Fibroblast of villous mesenchyme (primary cell): ENCODE measurements at places on chromosomes 3 and 15. TPM values are rescaled to one million over a fixed set of nuclear protein-coding genes. Genes with fewer than 3 reads are reported as not detected.
A peak's percentile ranks its signal among the peaks of the same experiment; 100 is the strongest.

DNA sequence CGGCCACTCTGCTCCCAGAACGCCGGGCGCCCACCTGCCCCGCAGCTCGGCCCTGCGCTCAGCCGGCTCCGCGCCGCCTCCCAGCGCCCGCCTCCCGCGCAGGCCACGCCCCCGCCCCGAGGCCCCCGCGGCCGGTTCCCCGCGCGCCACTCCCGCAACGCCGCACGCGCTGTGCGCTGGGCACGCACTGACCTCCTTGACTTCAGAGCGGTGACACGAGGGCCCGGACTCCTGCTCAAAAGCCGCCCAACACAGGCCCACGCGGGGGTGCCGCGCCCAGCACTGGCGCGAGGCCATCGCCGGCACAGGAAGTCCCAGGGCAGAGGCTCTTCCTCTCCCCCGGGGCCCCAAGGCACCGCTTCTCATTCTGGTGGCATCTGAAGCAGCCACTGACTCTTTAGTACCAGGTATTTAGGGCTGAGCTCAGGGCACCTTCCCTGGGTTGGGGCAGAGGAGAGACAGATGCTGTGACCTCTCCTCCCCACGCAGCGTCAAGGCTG is 12.4 kb downstream of the TNK2 start:
- no peak for DNase-seq

DNA sequence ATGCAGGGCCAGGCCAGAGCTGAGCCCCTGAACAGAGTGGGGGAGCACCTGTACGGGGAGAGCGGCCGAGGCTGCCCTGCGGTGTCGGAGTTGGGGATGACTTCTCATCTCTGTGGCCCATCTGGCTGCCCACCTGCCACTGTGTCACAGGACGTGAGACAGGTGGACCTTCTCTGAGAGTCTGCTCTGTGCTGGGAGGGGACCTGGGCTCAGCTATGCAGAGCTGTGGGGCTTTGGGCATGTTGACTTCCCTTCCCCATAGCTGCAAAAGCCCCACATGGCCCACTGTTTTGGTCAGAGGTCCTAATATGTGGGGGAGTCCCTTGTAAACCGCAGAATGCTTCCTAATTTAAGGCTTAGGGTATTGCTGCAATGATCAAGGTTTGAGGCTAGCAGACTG is 68.0 kb upstream of the TRPM1 start:
- no peak for DNase-seq

GRCh38 chr15:70857562-70858285 is 3.8 kb upstream of the LARP6 start:
- no peak for DNase-seq

DNA sequence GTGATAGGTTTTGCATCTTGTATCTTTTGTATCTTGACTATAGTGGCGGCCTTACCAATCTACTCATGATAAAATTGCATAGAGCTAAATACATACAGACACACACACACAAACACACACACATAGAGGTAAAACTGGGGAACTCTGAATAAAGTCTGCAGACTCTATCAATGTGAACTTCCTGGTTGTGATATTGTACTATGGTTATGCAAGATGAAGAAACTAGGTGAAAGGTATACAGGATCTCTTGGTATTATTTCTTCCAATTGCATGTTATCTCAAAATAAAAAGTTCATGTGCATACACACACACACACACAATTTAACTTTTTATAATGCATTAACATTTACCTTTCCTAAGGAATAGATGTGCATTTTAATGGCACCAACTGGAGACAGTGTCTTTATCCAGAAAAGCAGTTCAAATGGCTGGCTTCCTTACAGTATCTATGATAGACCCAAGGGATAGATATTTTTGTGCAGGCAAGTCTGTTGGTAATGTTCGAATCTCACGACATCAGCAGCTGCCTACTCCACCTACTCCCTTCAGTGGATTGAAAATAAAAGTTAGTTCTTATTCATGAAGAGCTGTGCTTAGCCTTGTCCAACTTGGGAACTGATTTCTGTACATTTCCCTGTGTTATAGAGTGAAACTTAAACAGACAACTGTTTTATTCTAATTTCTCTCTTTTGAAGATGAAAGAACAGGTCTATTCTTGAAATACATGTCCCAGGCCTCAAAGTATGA is 46.9 kb upstream of the SPRED1 start:
- DNase-seq: no peak

DNA sequence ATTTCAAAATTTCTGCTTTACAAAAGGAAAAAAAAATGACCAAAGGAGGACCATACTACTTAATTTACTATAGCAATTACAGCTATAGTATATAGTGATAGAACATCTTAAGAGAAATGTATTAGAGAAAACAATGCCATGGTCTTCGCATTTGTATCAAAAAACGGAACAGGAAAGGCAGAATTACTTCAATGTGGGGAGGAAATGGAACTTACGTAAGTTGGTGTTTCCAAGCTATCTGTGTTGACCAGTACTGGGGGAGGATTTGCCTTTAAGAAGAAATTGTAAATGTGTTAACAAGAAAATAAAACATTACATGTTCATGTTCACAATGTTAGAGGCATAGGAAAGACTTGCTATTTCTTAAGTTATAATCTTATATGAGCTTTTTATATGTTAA is 119.9 kb upstream of the MELTF start:
- no peak for DNase-seq

GRCh38 chr3:151330899-151331298 is 1.6 kb upstream of the P2RY13 start:
- DNase-seq: no peak

- peak; percentile 17 for DNase-seq
Observed at GRCh38 chr3:161156936-161157335, 51.8 kb upstream of the B3GALNT1 start.

DNA sequence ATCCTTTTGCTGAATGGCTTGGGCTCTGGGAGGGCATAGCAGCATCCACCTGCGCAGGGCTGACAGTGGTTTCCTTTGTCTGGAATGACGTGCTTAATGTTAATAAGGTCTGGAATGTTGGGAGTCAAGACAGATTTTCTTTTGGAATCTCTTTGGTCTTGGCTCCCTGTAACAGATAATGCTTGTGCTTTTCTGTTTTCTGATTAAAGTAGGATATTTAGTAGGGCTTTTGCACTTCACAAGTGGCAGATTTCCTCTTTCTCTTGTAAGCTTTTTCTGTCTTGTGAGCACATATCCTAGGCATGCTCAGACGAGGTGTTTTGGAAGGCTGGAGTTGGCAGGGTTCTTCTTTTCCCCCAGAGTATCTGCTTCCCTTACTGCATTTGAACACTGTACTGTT is 189.6 kb downstream of the GHSR start:
- no peak for DNase-seq

DNA sequence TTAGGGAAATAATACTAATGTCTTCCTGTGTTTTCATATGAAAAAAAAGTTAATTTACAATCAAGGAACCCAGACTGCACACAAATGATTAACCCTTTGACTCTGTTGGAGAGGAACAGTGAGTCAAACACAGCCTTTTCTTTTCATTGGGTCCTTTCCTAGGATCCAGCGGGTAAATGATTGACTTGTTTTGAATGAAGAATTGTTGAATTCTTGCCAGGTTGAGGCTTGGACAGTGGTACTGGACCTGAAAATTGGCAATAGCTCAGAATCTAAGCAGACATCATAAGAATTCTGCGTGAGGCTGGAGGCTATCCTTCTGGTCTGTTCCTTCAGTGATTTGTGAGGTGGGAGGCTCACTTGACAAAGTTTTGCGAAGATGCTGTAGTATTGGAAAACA is 143.0 kb downstream of the RYR3 start:
- no peak for DNase-seq

DNA sequence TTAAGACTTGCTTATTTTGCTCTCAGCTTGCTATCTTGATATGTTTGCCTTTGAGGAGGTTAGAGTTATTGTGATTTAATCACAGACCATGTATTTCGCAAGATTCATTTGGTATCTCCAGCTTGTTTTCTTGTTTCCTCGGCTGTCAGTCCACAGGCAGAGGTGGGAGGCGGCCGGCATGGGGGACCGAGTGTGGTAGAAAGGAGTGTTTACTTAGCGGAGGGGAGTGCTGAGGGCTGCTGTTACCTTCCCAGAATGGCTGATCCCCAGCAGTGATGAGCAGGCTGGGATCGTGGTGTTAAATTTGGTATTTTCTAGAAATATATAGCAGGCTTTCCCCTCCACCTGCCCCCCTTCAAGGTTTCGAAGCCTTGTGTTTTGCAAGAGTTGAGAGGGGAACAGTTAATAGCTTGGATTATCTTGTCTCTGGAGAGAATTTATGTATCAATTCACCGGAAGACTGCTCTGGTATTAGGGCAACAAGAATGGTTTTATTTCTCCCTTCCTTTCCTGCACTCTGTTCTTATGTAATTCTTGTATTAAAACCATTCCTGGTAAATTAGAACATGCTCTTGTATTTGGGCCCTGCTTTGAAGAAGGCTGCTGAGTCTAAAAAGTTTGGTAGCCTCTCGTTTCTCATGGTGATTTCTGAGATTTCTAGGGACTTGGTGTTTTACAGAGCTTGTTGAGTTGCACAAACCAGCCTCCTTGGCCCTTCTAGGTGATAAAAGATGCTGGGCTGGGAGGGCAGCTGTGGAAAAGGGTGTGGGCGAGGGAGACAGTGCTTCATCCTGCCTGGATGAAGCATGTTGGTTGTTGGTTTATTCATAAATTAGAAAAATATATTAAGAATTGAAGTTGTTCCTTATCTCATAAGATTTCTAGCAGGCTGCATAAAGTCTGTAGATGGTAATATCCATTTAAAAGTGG is 151.4 kb downstream of the IGF1R start:
- peak; percentile 95 for DNase-seq

- peak; percentile 7 for DNase-seq
Observed at GRCh38 chr15:72790302-72790910, 6.8 kb upstream of the ADPGK start.

- DNase-seq: no peak
Observed at GRCh38 chr3:112967828-112968227, 7.1 kb downstream of the CD200R1 start.

DNA sequence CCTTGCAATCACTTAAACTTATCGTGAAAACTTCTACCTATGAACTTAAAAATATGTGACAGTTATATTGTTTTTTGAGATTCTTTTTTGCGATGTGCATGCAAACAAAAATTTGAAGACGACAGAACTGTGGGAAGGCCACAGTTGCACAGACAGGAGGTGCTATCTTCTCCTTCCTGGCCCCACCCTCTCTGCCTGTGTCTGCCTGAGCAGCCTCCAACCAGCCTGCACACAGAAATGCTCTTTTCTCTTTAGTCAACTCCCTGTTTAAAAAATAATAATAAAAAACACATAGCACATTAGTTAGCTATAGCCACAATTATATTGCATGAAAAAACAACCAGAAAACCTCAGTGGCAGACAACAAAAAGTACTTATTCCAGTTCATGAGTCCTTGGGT is 212.2 kb downstream of the ZNF621 start:
- DNase-seq: no peak

DNA sequence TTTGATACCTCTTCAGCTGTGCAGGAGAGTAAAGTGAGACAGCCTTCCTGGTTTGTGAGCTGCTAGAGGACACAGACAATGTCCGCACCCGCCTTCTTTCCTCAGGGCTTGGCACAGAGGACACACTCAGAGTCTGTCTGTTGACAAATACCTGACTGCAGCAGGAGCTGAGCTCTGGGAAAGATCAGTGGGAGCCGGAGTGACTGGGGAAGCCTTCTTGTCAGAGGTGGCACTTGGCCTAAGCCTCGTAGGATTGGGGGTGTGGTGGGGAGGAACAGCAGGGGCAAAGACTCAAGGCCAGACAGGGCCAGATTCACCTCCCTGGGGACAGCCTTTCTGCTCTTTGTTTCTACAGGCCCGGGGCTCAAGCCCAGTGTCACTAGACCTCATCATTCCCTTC is 3.3 kb upstream of the IL17RC start:
- no peak for DNase-seq

- DNase-seq: no peak
Observed at GRCh38 chr3:83946554-83946953, 1012.2 kb upstream of the CADM2 start.

- DNase-seq: peak; percentile 78
Observed at GRCh38 chr3:177977381-177978158, 558.7 kb upstream of the KCNMB2 start.

GRCh38 chr3:184954251-184954650 is 142.3 kb downstream of the VPS8 start:
- DNase-seq: no peak

GRCh38 chr3:129616713-129617112 is 10.2 kb upstream of the PLXND1 start:
- peak; percentile 72 for DNase-seq

CEP63 gene
- 13.8 and 21.9 TPM in 2 replicates for total RNA-seq

PLCH1 gene
- total RNA-seq: 11.7 and 14.2 TPM in 2 replicates

TGM5 gene
- total RNA-seq: not detected in 2 replicates

GLDN gene
- 0.32 and 0.43 TPM in 2 replicates for total RNA-seq

DPPA4 gene
- total RNA-seq: not detected in 2 replicates

ZBED2 gene
- under 0.01 TPM in 1 of 2 replicates, not detected in the other for total RNA-seq

ARGFX gene
- not detected in 2 replicates for total RNA-seq

ACTRT3 gene
- 2.9 and 5.2 TPM in 2 replicates for total RNA-seq

STRIT1 gene
- not detected in 2 replicates for total RNA-seq

TMOD2 gene
- total RNA-seq: 5.2 and 7.3 TPM in 2 replicates
